ENCODE measurements at places on chromosomes 13 and 19.

DNA sequence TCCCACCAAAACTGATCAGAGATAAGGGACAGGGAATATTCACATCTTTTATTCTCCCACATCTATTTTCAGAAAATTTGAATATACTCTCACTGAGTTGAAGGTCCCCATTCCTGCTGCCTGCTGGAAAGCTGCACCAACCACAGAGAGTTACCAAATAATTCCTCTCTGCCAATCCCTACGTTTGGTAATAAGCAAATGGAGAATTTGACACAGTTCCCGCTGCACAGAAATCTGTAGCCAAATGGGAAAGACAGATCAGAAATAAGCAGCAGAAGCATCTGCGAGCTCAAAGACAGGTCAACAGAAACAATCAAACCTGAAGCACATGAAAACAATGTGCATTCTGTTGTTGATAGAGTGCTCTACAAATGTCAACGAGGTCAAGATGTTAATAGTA is 9.9 kb downstream of the ZNF112 start:
- DNase-seq: no peak

GRCh38 chr13:72384186-72384823 is 343.1 kb downstream of the MZT1 start:
- no peak for DNase-seq

DNA sequence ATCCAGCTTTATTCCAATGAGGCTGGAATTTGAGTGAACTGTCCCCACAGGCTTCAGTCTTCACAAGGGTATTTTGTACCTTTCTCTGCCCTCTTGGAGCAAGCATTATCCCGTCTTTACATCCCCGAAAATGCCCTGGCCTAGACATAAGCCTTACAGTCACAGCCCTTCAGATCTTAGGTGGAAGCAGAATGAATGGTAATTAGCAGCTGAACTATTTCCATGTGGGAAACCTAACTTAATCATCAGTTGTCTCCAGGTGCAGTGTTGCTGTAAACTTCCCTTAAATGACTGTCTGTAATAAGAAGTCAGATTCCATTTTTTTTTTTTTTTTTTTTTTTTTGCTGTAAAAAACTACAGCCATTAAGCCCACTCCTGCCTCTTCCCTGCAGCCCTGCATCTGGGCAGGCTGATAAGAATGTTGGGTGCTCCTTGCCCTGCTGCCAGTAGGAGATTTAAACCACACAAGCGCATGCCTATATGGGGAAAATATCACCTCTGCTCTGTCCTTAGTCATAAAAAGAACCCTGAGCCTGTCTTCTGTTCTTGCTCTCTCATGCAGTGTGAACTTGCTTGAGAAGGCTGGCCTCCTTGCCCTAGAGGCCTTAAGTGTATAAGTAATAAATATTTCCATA is 426.8 kb upstream of the SLITRK5 start:
- no peak for DNase-seq

GRCh38 chr13:107239213-107239612 is 671.3 kb upstream of the ARGLU1 start:
- DNase-seq: no peak

DNA sequence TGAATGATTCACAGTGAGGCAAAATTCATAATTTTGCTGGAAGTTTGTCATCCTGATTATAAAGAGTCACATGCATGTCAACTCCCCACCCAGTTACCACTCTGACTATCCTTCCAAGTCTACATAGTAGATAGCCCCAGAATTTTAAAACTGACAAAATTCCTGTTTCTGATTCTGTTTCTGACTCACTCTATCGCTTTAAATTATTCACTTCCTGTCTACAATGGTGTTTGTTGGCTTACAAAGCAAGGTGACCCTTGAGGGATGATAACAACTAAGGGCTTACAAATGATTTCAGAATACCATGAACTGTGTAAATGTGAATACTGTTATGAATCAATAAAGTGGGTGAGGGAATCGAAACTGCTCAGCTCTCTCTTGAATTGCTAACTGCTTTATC is 98.7 kb upstream of the KL start:
- no peak for DNase-seq
